Islet precursor cell (in vitro differentiated cells): ENCODE measurements at places on chromosomes 2 and 18.

GRCh38 chr2:164146441-164146840, 410.6 kb upstream of the FIGN start:
- no peak for DNase-seq

DNA sequence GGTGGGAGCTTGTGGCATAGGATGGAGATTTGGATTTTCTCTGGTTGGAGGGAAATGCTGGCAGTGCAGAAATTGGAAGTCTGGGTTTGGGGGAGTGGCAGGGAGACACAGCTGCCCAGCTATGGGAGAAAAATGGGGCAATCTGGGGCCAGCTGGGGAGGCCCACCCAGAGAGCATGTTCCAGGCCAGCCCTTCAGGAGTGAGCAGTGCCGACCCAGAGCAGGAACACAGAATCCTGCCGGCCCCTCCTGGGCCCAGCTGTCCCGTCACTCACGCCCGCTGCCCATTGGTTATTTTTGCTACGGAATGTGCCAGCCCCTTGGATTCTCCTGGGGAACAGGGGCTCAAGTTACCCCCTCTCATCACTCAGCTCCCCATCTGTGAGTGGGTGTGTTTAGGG, 4.9 kb downstream of the SPEG start:
- no peak for DNase-seq

DNA sequence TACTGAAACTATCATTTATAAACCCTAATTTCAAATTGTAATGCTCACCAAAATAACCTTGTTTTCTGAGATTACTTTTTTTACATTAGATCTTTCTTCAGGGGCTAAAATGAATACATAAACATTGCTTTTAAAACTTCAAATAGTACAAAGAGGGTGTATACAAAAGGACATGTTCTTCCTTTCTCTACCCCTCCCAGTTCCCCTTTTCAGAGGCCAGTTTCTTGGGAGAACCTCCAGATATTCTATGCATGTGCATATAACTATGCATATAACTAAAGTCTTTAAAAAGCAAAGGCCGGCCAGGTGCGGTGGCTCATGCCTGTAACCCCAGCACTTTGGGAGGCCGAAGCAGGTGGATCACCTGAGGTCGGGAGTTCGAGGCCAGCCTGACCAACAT, 10.6 kb upstream of the FAM117B start:
- no peak for DNase-seq

- DNase-seq, result no peak
Measured at GRCh38 chr2:161312996-161313395, 4.8 kb downstream of the PSMD14 start.

DNA sequence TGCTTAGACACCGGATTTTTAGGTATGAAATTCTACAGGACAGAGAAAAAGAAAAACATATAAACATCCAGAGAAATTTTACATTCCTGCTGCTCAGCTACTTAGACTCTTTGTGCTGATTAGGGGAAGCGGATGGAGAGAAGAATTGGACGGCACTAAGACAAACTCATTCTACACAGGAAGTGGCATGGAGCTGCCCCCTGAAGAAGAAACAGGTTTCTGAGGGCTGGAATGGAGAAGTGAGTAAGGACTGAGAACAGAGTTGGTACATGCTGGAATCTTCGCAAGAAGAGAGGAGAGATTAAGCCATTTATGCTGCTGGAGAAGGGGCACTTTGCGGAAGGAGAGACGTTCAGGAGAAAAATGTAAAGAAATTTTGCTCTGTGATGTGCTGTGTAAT, 253.0 kb upstream of the ERBB4 start:
- no peak for DNase-seq

- DNase-seq, result no peak
Measured at GRCh38 chr2:100222844-100223243, 80.5 kb upstream of the AFF3 start.

DNA sequence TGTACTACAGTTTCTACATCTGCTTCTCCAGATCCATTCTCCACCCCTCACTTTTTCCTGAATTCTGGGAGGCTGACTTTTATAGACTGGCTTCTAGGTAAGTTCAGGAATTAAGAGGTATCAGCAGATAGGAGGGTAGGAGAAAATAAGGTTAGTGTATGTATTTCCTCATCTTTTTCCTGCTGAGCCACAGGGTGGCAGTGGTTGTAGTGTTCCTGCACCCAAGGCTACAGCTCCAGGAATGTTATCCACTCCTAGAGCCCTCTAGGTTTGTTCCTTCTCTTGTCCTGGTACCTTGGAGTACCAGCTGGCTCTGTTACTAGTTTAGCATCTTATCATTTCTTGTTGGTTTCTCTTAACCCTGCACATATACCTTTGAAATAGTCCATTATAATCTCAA, 40.7 kb upstream of the C2orf66 start:
- peak; percentile 53 for DNase-seq
